ENCODE measurements at places on chromosomes 4 and X.

DNA sequence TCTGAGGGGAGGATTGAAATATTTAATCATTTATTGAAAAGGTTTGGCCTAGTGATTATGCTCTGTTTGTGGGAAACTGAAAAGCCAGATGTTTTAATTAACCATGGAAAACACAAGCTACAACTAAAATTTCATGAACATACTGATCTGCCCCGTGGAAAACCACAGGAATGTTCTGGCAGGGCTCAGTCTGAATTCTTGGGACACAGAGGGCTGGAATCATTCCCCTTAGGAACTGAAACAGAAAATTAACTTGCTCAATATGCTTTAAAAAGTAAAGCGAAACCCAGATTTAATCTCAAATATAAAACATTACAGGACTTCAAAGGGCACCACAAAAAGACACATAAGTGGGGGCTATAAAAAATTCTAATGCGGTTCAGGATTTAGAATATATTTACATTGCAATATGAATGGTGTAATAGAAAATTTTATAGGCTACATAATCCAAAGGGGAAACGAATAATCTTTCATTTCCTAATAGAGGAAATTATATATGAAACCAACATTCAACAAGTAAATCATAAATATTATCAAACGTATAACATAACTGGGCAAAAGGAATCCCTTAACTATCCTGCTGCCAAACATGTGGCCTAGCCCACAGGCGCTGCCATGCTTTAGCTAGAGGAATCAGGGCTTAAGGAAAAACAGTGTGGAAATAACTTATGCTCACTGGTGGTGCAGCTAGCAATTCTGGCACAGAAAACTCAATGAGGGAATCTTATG lies 70.9 kb downstream of the APBB2 start:
- H3K4me3 ChIP-seq: no peak overlapping the region
- H3K27ac ChIP-seq: peak overlapping the region; percentile 77
- peaks cover 53% of the 10 kb centered on the region for H3K4me1 ChIP-seq

- no peak for DNase-seq
- no peaks in the 10 kb centered on the region for H3K36me3 ChIP-seq
- H3K27ac ChIP-seq: no peak overlapping the region
These were observed 5.9 kb downstream of the ODAPH start for GRCh38 chr4:75561789-75562188.

- DNase-seq: no peak
- no peaks in the 10 kb centered on the region for H3K4me1 ChIP-seq
- no peak overlapping the region for H3K4me3 ChIP-seq
- no peaks in the 10 kb centered on the region for H3K36me3 ChIP-seq
- H3K27ac ChIP-seq: no peak overlapping the region
- no peaks in the 10 kb centered on the region for H3K27me3 ChIP-seq
These were observed 153.2 kb downstream of the AASDH start for GRCh38 chr4:56234098-56234497.

- H3K36me3 ChIP-seq: no peaks in the 10 kb centered on the region
- H3K4me1 ChIP-seq: peaks cover 28% of the 10 kb centered on the region
- no peak for DNase-seq
- no peak overlapping the region for H3K27ac ChIP-seq
- H3K4me3 ChIP-seq: no peak overlapping the region
- no peaks in the 10 kb centered on the region for H3K27me3 ChIP-seq
These were observed 100.8 kb downstream of the ANXA3 start for GRCh38 chr4:78652282-78652876.

GRCh38 chr4:137333031-137333430 lies 199.3 kb downstream of the PCDH18 start:
- DNase-seq: no peak
- H3K4me3 ChIP-seq: no peak overlapping the region
- no peaks in the 10 kb centered on the region for H3K27me3 ChIP-seq

DNA sequence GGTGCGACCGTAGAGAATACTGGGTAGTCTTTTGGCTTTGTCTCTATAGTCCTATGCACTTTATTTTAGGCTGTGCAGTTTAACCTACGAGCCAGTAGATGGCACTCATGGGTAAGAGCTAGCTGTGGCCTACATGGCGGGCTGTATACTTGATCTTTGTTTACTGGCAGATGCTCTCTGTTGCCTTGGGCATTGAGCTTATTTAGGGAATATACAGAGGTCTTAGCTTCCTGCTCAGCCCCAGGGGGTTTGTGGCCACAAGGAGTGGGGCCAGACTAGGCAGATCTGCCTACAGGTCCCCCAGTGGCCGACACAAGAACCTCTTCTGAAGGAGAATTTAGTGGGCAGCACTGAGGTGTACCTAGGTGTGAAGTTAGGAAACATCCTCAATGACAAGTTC lies 227.6 kb upstream of the HDX start:
- H3K4me3 ChIP-seq: no peak overlapping the region
- H3K36me3 ChIP-seq: no peaks in the 10 kb centered on the region
- DNase-seq: no peak

- H3K4me3 ChIP-seq: no peak overlapping the region
- peaks cover 16% of the 10 kb centered on the region for H3K4me1 ChIP-seq
- no peaks in the 10 kb centered on the region for H3K27me3 ChIP-seq
- DNase-seq: no peak
These were observed 77.1 kb downstream of the RBM47 start for GRCh38 chr4:40552536-40552935.

- no peaks in the 10 kb centered on the region for H3K4me1 ChIP-seq
- peak within 1 kb of the TSS; percentile 60 for H3K4me3 ChIP-seq
- H3K36me3 ChIP-seq: no peaks in the 10 kb centered on the region
- H3K27me3 ChIP-seq: no peaks in the 10 kb centered on the region
- peak; percentile 94 for DNase-seq
These were observed at the start of gene MECP2 for GRCh38 chrX:154097589-154098541. Gene MECP2 (minus strand): TSS chrX:154097717.

- no peak overlapping the region for H3K4me3 ChIP-seq
- H3K4me1 ChIP-seq: no peaks in the 10 kb centered on the region
- DNase-seq: no peak
- no peaks in the 10 kb centered on the region for H3K36me3 ChIP-seq
- H3K27me3 ChIP-seq: no peaks in the 10 kb centered on the region
- H3K27ac ChIP-seq: no peak overlapping the region
These were observed 102.1 kb downstream of the DCK start for GRCh38 chr4:71095545-71095944.

GRCh38 chr4:150248181-150248580 lies 169.9 kb downstream of the DCLK2 start:
- H3K36me3 ChIP-seq: no peaks in the 10 kb centered on the region
- H3K4me3 ChIP-seq: no peak overlapping the region
- DNase-seq: no peak
- no peaks in the 10 kb centered on the region for H3K27me3 ChIP-seq

GRCh38 chr4:112312610-112313239 lies 15.6 kb downstream of the ALPK1 start:
- H3K27ac ChIP-seq: no peak overlapping the region
- H3K4me3 ChIP-seq: no peak overlapping the region
- H3K4me1 ChIP-seq: no peaks in the 10 kb centered on the region
- no peak for DNase-seq
- H3K27me3 ChIP-seq: no peaks in the 10 kb centered on the region
- H3K36me3 ChIP-seq: no peaks in the 10 kb centered on the region

- DNase-seq: no peak
- no peaks in the 10 kb centered on the region for H3K4me1 ChIP-seq
- no peaks in the 10 kb centered on the region for H3K27me3 ChIP-seq
- no peak overlapping the region for H3K4me3 ChIP-seq
These were observed 12.0 kb downstream of the RAB33B start for GRCh38 chr4:139465922-139466321.

DNA sequence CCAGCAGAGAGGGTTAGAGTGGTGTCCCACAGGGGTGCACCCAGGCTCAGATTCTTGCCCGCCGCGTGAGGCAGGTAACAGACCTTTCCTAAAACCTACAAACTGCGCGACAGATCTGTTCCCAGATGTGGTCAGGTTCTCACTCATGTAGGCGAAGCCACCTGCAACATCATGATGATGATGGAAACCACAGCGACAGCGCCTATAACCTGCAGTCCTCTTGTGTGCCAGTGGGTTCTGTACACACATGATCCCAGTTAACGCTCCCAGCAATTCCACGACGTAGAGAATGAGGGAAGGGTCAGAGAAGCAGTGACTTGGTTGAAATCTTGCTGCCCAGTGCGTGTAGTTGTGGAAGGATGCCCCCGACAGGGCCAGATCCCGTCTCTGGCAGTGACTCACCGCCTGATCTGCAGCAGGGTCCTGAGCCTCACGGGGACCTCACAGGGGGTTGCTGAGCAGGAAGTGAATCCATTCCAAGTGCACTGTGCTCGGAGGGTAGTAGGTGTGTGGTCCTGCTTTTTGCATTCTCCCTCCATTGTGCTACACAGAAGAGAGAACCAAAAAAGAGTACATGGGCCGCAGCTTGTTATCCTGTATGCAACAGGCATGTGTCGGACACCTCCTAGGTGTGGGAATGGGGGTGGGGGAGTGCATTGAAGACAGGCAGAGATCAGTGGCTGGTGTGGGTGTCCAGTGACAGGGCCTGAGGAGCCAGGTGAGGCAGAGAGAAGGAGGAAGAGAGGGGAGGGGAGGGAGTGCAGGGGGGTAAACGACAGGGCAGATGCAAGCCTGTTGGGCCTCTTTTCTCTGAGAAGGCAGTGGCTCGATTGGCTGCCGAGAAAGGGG lies 66.6 kb downstream of the MTMR1 start:
- no peaks in the 10 kb centered on the region for H3K27me3 ChIP-seq
- H3K4me3 ChIP-seq: no peak overlapping the region
- no peaks in the 10 kb centered on the region for H3K36me3 ChIP-seq
- DNase-seq: no peak
- H3K4me1 ChIP-seq: no peaks in the 10 kb centered on the region
- no peak overlapping the region for H3K27ac ChIP-seq

- H3K27ac ChIP-seq: peak overlapping the region; percentile 73
- DNase-seq: no peak
- no peaks in the 10 kb centered on the region for H3K36me3 ChIP-seq
These were observed 33.1 kb upstream of the RBPJ start for GRCh38 chr4:26287756-26288155.

DNA sequence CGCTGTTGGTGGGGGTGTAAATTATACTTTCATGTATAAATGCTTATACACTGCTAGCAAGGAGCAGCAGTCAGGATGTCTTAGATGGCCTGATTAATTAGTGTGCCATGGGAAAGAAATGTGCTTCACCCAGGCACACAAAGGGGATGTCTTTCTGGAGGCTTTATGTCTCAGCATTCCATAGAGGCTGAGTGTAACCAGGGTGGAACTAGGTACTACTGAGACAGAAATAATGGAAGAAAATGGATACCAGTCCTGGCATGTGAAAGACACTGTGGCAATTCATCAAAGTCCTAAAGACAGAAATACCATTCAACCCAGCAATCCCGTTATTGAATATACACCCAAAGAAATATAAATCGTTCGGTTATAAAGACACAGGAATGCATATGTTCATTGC lies 52.5 kb downstream of the PF4 start:
- H3K4me1 ChIP-seq: no peaks in the 10 kb centered on the region
- no peak overlapping the region for H3K27ac ChIP-seq
- DNase-seq: no peak
- no peaks in the 10 kb centered on the region for H3K36me3 ChIP-seq
- no peaks in the 10 kb centered on the region for H3K27me3 ChIP-seq
- no peak overlapping the region for H3K4me3 ChIP-seq

DNA sequence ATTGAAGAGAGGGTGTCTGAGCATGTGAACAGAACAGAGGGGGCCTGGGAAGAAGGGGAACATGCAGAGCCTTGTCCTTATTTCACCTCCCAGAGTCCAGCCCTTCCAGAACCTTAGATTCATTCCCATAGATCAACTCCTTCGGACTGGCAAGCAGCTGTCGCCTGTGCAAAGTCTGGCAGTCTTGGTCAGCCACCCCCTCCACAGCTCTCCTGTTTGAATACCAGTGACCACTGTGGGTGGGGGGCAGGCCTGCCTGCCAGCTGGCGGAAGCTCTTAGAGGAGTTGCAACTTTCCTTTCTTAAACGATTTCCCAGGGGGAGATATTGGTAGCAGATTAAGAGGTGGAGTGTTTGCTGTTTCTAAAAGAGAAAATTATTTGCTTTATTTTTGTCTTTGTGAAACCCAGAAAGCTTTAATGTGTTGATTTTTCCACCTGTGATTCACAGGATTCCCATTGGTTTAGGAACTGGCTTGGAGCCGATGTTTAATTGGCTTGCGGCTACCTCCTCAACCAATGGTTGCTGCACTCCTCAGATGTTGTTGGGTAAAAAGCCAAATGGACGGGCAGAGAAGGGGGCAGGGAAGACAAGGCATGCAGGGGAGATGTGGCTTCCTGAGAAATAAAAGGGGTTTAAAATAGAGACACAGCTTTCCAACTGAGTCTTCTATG lies 62.2 kb upstream of the PRPS1 start:
- H3K4me3 ChIP-seq: no peak overlapping the region
- no peak overlapping the region for H3K27ac ChIP-seq
- no peak for DNase-seq

GRCh38 chr4:184016759-184017668 lies 111.9 kb downstream of the STOX2 start:
- no peak for DNase-seq
- H3K4me3 ChIP-seq: no peak overlapping the region
- no peaks in the 10 kb centered on the region for H3K4me1 ChIP-seq
- peak overlapping the region; percentile 8 for H3K27ac ChIP-seq
- H3K27me3 ChIP-seq: no peaks in the 10 kb centered on the region

- H3K27ac ChIP-seq: no peak overlapping the region
- no peaks in the 10 kb centered on the region for H3K36me3 ChIP-seq
- no peak for DNase-seq
- H3K4me3 ChIP-seq: no peak overlapping the region
- no peaks in the 10 kb centered on the region for H3K27me3 ChIP-seq
These were observed 1825.1 kb upstream of the IGFBP7 start for GRCh38 chr4:58935332-58935731.

GRCh38 chr4:53309321-53310040 lies 56.4 kb downstream of the SCFD2 start:
- H3K4me3 ChIP-seq: no peak overlapping the region
- no peak for DNase-seq
- no peaks in the 10 kb centered on the region for H3K4me1 ChIP-seq
- no peaks in the 10 kb centered on the region for H3K36me3 ChIP-seq
- H3K27ac ChIP-seq: no peak overlapping the region

Data from upper lobe of right lung (tissue), 1 donor.